GM13977 (cell line): ENCODE measurements at places on chromosomes 5 and 9.

GRCh38 chr5:147673266-147673665, 109.3 kb downstream of the JAKMIP2 start:
- no peak for DNase-seq

DNA sequence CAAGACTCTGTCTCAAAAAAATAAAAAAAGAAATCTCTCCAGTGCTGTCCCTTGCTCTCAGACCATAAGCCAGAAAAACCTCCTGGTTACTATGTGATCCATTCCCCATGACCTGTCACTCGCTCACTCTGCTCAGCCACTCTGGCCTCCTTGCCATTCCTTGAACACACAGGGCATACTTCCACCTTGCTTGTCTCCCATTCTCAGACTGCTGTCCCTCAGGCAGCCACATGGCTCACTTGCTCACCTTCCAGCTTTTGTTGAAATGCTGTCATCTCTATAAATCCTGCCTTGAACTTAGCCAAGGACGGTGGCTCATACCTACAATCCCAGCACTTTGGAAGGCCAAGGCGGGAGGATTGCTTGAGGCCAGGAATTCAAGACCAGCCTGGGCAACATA, 82.9 kb downstream of the UGCG start:
- no peak for DNase-seq

DNA sequence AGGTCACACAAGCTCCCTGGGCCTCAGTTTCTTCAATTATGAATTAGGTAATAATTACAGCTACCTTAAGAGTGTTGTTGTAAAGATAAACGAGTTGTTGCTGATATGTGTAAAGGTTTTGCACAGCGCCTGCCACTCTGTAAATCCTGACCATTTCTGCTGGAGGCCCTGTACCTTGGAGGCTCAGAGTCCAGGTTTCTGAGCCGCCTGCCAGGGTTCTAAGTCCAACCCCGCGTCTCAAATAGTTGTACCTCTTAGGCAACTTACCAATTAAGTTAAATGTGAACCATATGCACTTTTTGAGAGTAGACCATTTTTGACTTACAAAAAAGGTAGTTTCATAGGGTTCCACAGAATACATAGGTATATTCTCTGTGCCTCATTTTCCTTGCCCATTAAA, 156.8 kb upstream of the KLF9 start:
- DNase-seq, result no peak

- DNase-seq, result no peak
Measured at GRCh38 chr9:20649381-20649780, 27.1 kb upstream of the MLLT3 start.

DNA sequence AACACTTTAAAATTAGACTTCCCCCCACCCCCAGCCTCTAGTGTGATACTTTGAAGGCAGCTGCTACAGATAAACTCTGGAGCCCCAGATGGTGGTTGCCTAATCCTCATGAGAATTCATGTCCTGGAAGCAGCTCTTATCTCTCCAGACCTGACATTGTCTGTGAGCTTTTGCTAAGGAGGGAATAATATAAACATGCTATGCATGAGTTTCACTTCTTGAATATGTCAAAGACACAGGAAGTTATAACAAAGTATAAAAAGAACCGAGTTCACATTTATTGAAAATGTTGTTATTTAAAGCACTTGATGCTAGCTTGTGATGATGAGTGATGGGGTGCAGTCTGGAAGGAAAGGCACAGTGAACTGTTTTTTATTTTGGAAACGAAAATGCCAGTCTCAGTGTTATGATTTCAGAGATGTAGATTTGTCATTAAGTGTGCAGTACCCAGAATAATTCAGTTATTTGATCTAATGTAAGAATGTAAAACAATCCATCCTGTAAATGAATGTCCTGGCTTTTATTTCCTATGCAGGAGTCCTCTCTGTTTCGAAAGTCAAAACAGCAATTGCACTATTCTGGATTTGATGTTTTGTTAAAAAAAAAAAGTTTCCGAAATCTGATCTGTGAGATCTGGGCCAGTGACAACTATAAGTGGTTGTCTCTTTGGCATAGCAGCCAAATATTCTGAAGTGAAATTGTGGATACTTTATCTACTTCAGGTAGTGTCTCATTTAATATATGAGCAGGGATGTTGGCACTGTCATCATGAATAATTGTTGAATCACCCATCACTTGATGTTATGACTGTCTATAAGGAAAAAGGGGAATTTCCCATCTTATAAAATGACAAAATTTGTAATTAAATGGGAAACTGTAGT, 77.0 kb downstream of the ZCCHC7 start:
- peak; percentile 22 for DNase-seq

- no peak for DNase-seq
Measured at GRCh38 chr9:109046346-109046745, 33.0 kb upstream of the CTNNAL1 start.
